ENCODE measurements at places on chromosomes 7 and 10. TPM values are rescaled to one million over a fixed set of nuclear protein-coding genes. Genes with fewer than 3 reads are reported as not detected.

Gene HABP2
- not detected for polyA plus RNA-seq

Gene BTBD16
- polyA plus RNA-seq = 0.20 TPM

Gene PAXIP1
- 5.2 TPM for polyA plus RNA-seq

Gene XRCC2
- polyA plus RNA-seq = 1.1 TPM

Gene SPDYE2B
- not detected for polyA plus RNA-seq

Gene PVRIG
- 0.24 TPM for polyA plus RNA-seq

Gene STN1
- polyA plus RNA-seq = 70.8 TPM

Gene SPDYE1
- 0.01 TPM for polyA plus RNA-seq

Gene SFRP5
- 0.65 TPM for polyA plus RNA-seq

Gene SPOCK2
- polyA plus RNA-seq = 1.5 TPM

Gene PAX2
- polyA plus RNA-seq = not detected

Gene C10orf53
- not detected for polyA plus RNA-seq

Gene MEOX2
- 0.94 TPM for polyA plus RNA-seq

Gene SLK
- 37.3 TPM for polyA plus RNA-seq

Gene CNPY1
- not detected for polyA plus RNA-seq

All from esophagus (tissue), 2 donors.